ENCODE measurements at places on chromosomes 1 and 21.

DNA sequence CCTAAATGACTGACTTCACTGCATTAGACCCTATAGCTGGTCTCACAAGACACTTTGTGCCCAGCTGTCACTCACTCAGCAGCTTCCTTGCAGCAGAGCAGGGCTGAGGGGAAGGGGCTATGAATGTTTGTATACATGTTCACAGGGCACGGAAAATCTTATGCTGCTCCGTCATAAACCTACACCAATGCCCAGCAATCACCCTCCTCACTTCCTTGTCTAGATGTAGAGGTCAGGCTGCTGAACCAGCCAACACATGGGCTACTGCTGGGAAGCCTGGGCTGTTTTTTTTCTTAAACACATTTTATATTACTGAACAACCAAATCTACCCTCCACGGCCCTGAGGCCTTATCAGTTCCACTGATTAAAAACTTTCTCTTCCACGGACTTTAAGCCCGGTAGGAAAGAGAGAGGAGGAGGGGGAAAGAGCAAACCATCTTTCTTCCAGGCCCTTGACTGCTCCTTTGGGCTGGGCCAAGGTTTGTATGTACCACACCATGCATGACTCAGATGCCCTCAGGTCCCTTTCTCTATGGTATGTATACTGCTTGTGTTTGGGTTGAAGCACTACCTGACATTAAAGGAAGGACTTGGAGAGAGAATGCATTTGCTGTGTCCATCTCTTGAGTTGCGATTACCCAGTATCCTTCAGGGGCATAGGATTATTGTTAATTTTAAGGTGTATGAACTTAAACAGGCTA is 12.7 kb downstream of the MTFR1L start:
- DNase-seq = no peak

GRCh38 chr1:74715236-74715502 is 17.7 kb downstream of the CRYZ start:
- no peak for DNase-seq

DNA sequence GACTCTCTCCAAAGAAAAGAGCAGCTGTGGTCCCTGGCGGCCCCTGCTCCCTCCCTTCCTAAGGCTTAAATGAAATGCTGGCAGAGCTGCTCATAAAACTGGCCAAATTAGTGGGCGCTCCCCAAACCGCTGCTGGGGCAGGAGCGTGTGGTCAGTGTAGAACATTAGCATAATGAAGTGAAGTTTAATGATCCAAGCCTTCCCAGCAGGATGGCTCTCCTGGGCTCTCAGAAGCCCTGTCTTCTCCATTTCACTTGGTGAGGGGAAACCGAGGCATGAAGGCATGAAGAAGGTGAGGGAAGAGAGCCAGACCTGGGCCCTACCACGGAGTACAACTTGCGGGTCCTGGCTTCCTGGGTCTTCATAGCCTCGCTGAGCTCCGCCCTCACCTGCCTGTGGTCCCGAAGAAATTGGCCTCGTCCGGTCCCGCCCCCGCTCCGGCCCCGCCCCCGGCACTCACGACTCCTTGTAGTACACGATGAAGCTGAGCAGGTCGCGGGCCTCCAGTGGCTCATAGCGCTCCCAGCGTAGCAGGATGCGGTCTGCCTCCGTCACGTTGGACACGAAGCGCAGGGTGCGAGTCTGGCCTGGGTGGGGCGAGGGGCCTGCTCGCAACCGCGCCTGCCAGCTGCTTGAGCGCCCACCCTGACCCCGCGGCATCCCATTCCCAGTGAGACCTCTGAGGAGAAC is 10.3 kb downstream of the INSRR start:
- DNase-seq = no peak

GRCh38 chr1:111618081-111618480 is 1.5 kb upstream of the RAP1A start:
- no peak for DNase-seq

GRCh38 chr1:42736571-42737200 is 3.4 kb downstream of the CLDN19 start:
- DNase-seq = no peak

DNA sequence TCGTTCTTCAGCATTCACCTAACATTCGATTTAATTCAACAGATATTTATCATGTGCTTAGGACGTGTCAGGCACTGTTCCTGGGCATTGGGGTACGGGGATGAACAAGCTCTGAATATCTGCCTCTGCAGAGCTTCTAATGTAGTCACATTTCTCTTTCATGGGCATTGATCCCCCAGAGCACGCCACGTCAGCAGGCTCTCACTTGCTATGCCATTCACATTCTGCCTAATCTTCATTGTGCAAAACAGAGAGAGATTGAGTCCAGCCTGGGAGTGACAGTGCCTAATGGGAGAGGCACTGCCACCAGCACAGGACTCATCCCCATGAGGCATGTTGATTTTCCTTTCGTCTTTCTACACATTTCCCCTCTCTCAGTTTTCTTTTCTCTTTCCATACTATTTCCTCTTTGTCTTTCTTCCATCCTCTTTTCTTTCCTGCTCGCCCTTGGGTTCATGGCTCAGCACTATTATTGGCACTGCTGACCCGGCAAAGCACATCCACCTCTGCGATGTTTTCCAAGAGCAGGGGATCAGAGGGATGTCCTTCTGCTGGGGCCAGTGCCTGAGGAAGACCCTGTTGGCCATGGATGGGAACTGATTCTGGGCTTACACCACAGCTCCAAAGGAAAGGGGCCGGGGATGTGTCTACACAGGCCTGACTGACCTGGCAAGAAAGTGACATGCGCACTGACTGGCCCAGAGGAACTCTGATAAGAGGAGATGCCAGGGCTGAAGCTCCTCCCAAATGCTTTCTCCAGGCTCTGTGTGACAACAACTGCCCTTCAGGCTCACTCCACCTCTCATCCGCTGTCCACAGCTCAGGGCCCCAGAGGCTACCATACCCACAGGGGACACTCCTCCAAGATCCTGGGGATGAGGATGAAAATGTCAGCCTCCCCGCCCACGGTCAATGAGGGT is 195.9 kb downstream of the TOMM20 start:
- no peak for DNase-seq

GRCh38 chr1:151533870-151534269 is 6.2 kb upstream of the TUFT1 start:
- no peak for DNase-seq

DNA sequence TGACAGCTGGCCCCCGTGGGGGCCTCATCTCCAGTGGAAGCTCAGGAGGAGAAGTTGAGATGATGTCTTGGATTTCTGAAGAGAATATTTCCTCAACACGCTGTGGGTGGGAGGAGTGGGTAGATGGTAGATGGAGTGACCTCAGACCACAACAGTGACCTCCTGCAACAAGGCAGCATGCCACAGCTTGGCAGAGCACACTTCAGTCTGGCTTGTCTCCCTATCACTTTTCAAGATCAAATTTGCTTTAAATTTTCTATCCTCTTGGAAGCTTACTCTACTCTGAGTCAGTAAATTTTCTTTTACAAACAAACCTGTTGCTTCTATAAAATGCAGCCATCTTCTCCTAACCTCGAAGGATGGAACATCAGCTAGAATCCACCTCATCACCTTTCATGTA is 59.7 kb downstream of the NTPCR start:
- DNase-seq = no peak

- no peak for DNase-seq
These were observed 35.0 kb downstream of the C21orf91 start for GRCh38 chr21:17784180-17784598.

DNA sequence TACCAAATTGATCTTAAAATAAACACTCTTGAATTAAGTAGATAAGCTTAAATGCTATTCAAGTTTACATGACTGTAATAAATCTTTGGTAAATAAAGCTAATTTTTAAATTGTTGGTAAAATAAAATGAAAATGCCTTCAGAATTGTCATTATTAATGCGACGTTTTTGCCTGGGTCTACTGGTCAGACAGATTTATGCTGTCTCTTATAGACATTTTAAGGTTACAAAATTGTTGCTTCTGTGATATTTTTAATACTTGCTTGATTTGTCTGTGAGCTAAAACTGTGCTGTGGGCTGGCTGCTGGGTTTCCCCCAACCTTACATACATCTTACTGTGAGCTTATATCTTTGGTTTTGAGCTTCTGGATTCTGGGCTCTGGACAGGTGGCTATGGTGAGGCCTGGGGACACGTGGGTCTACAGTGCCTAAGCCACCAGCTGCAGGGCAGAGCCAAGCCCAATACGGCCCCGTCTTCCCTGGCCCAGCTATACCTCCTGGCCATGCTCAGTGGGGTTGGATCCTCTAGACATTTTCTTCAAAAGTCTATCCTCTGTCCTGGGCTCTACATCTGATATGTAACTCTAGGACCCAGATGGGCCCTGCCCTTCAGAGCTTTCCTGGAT is 81.4 kb downstream of the ETS2 start:
- DNase-seq = no peak

GRCh38 chr1:205294934-205295333 is 26.6 kb downstream of the NUAK2 start:
- no peak for DNase-seq

DNA sequence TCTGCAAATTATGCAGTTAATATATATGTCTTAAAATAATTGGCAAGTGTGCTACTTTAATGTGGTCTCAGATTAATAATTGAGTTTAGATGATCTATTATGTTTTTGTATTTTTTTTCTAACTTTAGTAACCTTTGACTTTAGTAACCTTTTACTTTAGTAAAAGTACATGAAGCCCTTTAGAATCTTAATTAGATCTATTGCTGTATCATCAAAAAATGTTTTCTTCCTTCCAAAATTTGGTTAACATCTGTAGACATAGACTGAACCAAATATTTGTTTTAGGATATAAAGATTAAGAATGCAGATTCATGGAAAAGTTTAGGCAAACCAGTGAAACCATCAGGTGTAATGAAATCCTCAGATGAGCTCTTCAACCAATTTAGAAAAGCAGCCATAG is 25.7 kb upstream of the EPHX4 start:
- no peak for DNase-seq

DNA sequence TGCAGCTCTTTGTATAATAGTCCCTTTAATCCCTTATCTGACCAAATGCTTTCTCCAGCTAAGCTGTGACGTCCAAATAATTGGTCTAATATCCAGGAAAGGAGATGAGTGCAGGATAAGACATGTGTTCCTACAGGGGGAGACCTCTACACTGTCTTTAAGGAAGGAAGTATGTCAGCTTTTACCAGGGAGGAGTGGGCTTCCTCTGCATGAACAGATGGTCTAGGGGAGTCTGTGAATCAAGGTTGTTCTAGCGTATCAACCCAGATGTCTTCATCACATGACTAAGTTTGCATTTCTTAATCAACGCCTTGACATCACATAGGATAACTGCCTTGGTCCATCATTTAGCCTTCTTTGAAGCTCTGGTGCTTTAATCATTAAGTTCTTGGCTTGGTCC is 528.2 kb downstream of the MRPL39 start:
- no peak for DNase-seq

GRCh38 chr1:47894410-47895278 is 102.5 kb downstream of the TRABD2B start:
- no peak for DNase-seq

GRCh38 chr1:112462953-112463279 is 45.8 kb upstream of the WNT2B start:
- DNase-seq = no peak

DNA sequence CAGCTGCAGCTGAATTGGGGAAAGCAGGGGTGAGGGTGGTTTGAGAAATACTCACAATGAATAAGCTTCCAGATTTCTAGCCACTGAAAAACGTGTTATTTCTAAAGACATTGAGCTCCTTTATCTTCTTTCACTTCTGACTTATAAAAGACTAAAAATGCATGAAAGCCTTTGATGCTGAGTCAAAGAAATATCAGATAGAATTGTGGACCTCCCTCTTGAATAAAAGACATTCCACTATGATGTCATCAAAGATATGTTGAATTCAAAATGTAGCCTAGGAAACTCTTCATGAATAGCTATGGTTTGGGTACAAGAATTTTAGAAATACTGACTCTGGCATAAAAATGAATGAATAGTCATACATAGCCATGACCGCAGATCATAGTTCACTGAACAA is 44.7 kb upstream of the COL24A1 start:
- no peak for DNase-seq

DNA sequence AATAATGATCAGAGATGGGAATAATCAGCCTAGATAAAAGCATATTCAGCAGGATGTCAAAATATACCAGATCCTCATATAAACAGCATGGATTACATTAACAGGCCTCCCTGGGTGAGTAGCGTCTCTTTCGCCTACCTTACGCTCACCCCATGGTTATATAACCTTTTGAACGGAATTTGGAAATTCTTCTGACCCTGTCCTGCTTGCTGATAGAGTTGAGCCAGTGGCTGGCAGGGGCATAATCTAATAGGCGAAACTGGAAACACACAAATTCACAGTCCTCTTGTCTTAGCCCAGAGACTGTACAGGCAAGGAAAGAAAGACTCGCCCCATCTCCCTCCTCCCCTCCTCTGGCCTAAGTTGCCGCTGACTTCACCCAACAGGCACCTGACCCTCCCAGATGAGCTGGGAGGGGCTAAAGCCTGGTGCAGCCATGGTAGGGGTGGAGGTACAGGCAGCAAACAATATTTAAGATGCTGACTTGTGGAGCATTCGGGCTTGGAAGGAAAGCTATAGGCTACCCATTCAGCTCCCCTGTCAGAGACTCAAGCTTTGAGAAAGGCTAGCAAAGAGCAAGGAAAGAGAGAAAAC is at the start of gene ANGPTL7:
TSS of gene ANGPTL7 (plus strand) at position 498 of the 594 bp plus-strand sequence. CDS start 225 bp downstream, outside the sequence.
- DNase-seq = no peak

- DNase-seq = no peak
These were observed 46.7 kb upstream of the CAMK1G start for GRCh38 chr1:209536843-209537242.

Measured in NCI-H345 (cell line).